MG63 (cell line): ENCODE measurements at places on chromosomes 13 and 19.
A peak's percentile ranks its signal among the peaks of the same experiment; 100 is the strongest.

- peak; percentile 100 for DNase-seq
Observed at GRCh38 chr19:11505032-11505503, 571 bp downstream of the ZNF653 start.

GRCh38 chr13:111388851-111389500 is 68.5 kb downstream of the TEX29 start:
- DNase-seq: no peak

DNA sequence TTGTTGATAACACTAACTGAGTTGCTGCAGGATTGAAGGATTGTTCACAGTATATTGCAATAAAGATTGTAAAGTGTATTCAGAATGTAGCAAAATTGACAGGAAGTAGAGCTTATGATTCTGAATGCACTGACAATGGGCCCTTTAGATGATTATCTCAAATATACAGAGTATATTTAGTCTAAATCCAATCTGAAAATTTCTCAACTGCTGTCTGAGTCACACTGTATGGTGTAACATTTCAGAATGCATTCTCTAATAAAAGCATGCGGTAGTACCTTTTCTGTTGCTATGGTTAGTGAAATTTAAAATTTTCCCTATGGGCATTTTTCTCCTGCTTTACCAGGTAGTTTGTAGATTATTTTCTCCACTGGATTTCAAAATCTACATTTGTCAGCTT is 365.2 kb downstream of the PCDH17 start:
- no peak for DNase-seq

GRCh38 chr13:89407357-89407756 is 1736.2 kb downstream of the SLITRK5 start:
- DNase-seq: no peak

DNA sequence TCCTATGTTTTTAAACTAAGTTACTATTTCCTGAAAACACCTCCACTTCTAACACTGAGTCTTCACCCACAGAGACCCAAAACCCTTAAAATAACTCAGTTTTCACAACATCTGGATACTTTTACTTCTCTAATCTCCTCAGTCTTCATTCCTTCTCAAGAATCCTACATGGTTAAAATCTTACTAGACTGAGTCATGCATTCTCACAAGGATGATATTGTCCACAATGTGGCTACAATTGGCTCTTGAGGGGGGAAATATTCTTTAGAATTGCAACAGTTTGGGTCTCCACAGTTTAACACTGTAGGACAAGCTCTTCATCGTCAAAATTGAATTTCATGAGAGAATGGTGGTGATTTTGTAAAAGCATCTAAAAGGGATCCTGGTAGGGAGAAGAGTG is 397.1 kb downstream of the SLITRK5 start:
- DNase-seq: no peak

GRCh38 chr19:10292789-10293636 is 3.3 kb downstream of the ICAM5 start:
- DNase-seq: no peak

DNA sequence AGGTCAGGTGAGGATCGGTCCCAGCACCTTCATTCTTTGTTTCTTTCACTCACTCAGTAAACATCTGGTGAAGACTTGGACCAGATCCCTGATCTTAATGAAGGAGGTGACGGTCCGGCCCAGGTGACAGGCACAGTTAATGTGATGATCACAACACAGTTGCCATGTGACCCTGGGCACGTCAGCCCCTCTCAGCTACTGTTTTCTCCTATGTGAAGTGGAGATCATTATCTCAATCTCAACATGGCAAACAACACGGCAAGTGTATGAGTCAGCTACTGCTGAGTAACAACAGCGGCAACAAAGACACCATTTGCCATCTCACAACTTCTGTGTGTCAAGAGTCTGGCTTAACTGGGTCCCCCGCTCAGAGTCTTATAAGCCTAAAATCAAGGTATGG is 74.6 kb downstream of the GNG7 start:
- no peak for DNase-seq

DNA sequence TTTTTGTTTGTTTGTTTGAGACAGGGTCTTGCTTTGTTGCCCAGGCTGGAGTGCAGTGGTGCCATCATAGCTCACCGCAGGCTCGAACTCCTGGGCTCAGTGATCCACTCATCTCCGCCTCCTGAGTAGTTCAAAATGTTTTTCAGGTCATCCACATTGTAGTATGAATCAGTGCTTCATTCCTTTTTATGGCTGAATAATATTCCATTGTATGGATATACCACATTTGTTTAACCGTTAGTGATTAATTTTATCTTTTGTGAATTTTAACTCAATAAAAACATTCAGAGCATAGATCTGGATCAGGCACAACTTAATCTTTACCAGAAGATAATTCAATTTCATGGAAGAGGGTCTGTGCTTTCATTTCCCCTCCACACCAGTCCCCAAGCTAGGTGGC is 47.7 kb downstream of the VAV1 start:
- no peak for DNase-seq

GRCh38 chr13:33683376-33683775 is 134.6 kb upstream of the RFC3 start:
- no peak for DNase-seq

GRCh38 chr13:66612983-66613382 is 617.2 kb downstream of the PCDH9 start:
- DNase-seq: no peak

DNA sequence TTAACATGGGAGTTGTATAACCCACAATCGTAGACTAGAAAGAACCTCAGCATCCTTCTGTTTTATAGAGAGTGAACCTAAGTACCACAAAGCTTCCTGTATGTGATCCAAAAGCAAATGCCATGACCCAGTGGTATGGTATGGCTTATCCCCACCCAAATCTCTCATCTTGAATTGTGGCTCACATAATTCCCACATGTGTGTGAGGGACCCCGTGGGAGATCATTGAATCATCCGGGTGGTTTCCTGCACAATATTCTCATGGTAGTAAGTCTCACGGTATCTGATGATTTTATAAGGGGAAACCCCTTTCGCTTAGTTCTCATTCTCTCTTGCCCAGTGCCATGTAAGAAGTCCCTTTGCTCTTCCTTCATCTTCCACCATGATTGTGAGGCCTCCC is 587.9 kb downstream of the LMO7 start:
- DNase-seq: no peak

GRCh38 chr19:28971049-28971448 is 241.9 kb downstream of the UQCRFS1 start:
- DNase-seq: no peak

DNA sequence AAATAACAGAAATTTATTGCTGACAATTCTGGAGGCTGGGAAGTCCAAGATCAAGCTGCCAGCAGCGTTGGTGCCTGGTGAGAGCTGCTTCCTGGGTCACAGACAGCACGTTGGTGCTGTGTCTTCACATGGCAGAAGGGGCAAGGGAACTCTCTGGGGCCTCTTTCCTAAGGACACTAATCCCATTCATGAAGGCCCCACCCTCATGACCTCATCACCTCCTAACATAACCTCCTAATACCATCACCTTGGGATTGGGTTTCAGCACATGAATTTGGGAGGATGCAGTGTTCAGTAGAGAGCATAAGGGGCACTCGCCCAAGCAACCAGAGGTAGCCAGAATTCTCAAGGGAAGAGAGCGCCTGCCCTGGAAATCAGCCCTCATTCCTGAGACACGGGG is 15.7 kb downstream of the TMEM150B start:
- no peak for DNase-seq

- peak; percentile 79 for DNase-seq
Observed at GRCh38 chr19:55632463-55632834, 8.1 kb upstream of the ZNF784 start.

GRCh38 chr13:68358294-68358705 is 1128.2 kb upstream of the PCDH9 start:
- no peak for DNase-seq

- peak; percentile 92 for DNase-seq
Observed at GRCh38 chr19:45927565-45928261, 13.1 kb upstream of the NANOS2 start.

GRCh38 chr13:100506600-100507422 is 81.8 kb downstream of the GGACT start:
- DNase-seq: no peak

- peak; percentile 41 for DNase-seq
Observed at GRCh38 chr13:85528491-85529217, 270.6 kb downstream of the SLITRK6 start.

GRCh38 chr13:94061301-94061700 is 418.2 kb downstream of the DCT start:
- peak; percentile 56 for DNase-seq

- DNase-seq: no peak
Observed at GRCh38 chr13:20116213-20116612, 44.6 kb downstream of the GJA3 start.

DNA sequence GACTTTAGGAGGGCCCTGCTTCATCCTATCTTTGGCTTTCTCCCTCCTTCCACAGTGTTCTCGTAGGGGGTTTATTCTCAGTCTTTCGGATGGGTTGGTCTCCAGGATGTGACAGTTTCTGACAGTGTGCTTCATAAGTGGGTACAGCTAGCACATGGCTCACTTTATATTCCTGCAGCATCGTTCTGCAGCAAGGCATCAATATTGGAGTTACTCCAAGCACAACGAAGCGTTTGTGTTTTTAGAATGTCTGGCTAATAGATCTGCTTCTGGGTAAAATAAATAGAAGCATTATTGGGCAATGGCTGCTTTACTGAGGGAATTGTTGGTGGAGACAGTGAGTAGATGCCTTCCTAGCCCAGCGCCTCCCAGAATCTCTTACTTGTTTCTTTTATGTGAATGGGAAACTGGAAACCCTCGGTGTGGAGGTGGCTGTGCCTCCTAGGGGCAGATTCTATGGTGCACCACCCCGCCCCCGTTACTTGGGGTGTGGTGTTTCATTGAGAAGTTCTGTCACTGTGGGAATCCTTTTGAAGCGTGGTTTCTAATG is 2.0 kb downstream of the FARP1 start:
- DNase-seq: peak; percentile 69

DNA sequence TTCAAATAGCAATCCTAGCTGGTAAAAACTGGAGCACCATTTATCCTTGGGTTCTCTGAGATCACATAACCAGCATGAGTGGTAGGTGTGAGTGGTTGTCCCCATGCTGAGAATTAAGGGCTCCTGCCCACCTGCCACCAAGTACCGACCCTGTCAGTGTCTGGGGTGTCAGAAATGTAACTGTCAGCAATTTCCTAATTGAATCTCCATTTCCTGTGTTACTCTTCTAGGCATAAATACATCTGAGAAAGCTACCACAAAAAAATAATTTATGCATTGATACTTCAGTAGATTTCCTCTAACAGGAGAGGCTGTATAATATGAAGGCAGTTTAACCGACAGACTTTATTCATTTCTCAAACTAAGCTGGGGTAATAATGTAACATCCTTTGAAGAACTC is 25.1 kb downstream of the CPB2 start:
- no peak for DNase-seq

- no peak for DNase-seq
Observed at GRCh38 chr19:49098795-49099194, 13.5 kb downstream of the SNRNP70 start.

DNA sequence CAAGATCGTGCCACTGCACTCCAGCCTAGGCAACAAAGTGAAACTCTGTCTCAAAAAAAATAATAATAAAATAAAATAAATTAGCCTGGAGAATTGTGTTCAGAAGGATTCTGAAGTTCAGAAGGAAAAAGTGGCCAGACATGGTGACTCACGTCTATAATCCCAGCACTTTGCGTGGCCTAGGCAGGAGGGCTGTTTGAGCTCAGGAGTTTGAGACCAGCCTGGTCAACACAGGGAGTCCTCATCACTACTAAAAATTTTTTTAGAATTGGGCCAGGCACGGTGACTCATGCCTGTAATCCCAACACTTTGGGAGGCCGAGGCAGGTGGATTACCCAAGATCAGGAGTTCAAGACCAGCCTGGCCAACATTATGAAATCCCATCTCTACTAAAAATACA is 6.0 kb downstream of the RDH8 start:
- DNase-seq: peak; percentile 36

GRCh38 chr13:33245505-33246158 is 39.9 kb downstream of the STARD13 start:
- no peak for DNase-seq

DNA sequence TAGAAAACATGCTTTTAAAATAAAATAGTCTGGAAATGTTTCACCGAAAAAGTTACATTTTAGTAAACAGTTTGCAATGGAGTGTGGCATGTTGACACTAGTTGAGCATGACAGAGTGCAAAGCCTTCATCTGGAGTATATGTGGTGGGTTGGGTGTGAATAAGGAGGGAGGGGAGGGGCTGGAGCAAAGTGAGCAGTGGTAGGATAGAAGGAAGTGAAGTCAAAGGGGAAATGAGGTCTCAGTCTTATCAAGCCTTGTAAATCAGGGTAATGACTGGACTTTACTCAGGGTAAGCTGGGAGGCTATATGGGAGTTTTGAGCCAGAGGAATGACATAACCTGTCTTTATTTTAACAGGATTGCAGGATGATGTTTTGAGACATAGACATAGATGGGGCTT is 222.8 kb downstream of the PCDH20 start:
- no peak for DNase-seq

DNA sequence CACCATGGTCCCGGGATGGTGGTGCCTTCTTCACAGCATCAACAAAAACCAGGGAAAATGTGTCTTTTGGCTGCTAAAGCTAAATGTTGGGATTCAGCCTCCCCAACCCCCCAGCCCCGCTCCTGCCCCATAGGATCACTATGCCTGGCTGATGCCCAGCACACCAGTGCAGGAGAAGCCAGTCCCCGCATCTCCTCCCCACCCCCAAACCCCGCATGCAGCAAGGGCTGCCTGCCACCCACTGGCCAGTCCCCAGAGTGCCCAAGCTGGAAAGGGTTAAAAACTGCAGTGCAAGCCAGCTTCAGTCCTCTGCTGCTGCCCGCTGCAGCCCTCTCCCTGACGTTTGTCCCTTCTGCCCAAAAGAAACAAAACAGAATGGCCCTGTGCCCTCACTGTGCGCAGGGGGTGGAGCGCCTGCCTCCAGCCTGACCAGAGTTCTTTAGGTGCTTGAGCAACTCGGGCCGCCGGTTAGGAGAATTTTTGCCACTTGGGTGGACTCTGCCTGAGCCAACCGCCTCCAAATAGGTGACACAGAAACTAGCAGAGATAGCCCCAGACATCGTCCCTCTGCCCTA is 3.7 kb downstream of the CALM3 start:
- no peak for DNase-seq

DNA sequence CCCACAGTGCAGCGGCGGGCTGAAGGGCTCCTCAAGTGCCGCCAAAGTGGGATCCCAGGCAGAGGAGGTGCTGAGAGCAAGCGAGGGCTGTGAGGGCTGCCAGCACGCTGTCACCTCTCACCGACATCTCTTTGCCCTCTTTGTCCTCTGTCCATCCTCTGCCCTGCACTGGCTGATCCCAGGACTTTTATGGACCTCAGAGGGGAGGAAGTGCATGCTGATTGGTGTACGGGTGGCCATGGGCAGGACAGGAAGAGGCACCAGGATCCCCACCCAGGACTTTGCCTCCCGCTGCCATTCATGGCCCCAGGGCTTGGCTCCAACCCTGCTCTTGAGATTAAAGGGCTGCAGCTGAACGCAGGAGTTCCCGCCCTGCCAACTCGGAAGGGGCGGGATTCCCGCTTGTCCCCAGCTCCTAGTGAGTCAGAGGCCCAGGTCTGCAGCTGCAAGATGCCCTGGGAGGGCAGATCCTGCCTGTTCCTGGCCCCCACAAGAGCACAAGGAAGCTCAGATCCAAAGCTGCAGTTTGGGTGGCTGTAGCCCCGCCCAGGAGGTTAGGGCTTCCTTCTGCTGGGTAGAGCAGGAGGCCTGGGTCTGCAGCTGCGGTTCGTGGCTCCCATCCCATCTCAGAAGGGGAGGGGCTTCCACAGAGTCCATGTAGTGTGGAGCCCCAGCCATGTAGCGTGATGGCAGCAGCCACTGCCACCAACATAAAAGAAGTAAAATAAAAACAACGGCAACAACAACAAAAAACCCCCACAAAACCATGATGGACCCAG is 1716.7 kb downstream of the SLITRK1 start:
- DNase-seq: no peak

GRCh38 chr13:110500341-110500740 is 61.2 kb downstream of the RAB20 start:
- no peak for DNase-seq
